ENCODE measurements at places on chromosomes 4 and X. TPM values are rescaled to one million over a fixed set of nuclear protein-coding genes. Genes with fewer than 3 reads are reported as not detected.

- no peak for DNase-seq
Observed at GRCh38 chr4:38983291-38983690, 48.9 kb downstream of the TMEM156 start.

The MEPE gene
- total RNA-seq, result not detected

The GAGE12E gene
- not detected for total RNA-seq

The FAM156A gene
- total RNA-seq, result 9.4 TPM

The RBM47 gene
- total RNA-seq, result 3.3 TPM

- DNase-seq, result no peak
Observed at GRCh38 chrX:31154946-31155345, 83.1 kb upstream of the FTHL17 start.

Measured in cardiac septum (tissue), 1 donor.